ENCODE measurements at places on chromosomes 1 and 21. TPM values are rescaled to one million over a fixed set of nuclear protein-coding genes. Genes with fewer than 3 reads are reported as not detected.

The OR2T29 gene
- total RNA-seq, result not detected

DNA sequence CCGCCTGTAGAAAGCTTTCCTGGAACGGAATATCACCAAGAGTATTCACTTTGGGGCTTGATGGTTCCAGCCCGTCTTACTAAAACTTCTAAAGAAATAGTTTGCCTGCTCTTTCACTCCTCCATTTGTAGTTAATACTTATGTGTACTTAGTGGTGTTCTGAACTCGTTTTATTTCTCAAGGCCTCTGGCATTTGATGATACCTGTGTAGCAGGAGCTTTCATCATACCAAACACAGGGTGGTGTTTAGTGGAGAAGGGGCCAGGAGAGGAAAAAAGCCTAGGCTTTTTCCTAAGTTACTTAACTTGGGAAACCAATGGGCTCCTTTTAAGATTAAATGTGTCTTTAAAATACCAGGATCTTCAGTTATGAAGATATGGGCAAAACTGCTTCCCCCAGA lies 74.3 kb downstream of the RPS6KA1 start:
- no peak for DNase-seq

DNA sequence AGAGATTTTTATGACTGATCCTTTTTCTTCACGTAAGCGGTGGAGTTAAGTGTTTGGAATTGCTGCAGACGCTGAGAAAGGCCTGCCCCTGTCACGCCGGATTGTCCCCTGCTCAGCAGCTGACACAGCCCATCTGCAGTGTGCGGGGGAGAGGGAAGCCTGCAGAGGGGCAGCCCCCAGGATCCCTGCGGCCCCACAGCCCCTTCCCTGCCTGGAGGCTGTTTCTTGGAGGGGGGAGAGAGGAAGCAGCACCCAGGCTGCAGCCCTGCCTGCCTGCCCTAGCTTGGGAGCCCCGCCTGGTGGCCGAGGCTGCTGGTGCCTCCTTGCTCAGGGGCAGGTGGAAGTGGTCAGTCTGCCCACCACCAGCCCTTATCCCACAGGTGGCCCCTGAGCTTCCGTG lies 50.7 kb downstream of the PRDM16 start:
- no peak for DNase-seq

DNA sequence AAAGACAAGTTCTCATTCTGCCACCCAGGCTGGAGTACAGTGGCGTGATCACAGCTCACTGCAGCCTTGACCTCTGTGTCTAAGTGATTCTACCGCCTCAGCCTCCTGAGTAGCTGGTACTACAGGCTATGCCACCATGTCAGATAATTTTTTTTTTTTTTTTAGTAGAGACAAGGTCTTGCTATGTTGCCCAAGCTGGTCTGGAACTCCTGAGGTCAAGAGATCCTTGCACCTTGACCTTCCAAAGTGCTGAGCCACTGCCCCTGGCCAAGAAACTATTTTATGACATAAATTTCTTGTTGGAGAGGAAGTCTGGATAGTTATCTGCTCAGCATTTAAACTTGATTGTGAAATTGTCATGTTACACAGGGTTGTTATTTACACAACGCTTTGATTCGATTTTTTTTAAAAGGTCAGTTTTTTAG lies 2.1 kb downstream of the SCCPDH start:
- DNase-seq, result no peak

- no peak for DNase-seq
Observed at GRCh38 chr1:63004868-63005267, 220.9 kb downstream of the ATG4C start.

DNA sequence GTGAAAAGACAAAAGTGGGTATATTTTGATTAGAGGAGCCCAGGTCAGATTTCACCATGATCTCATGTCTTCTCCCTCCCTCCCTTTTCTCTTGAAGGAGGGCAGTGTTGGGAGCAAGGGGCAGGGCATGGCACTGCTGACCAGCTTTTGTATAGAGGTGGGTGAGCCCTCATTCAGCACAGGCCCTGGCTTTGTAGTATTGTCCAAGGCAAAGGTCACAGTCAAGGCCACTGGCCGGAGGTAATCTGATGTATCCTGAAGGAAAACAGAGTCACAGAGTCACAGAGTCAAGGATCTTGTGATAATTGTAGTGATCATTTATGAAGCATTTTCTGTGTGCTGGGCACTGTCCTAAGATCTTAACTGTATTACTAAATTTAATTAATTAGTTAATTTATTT lies 11.9 kb downstream of the ITGA10 start:
- DNase-seq, result no peak

The CFHR2 gene
- total RNA-seq, result not detected

The CD5L gene
- total RNA-seq, result not detected

DNA sequence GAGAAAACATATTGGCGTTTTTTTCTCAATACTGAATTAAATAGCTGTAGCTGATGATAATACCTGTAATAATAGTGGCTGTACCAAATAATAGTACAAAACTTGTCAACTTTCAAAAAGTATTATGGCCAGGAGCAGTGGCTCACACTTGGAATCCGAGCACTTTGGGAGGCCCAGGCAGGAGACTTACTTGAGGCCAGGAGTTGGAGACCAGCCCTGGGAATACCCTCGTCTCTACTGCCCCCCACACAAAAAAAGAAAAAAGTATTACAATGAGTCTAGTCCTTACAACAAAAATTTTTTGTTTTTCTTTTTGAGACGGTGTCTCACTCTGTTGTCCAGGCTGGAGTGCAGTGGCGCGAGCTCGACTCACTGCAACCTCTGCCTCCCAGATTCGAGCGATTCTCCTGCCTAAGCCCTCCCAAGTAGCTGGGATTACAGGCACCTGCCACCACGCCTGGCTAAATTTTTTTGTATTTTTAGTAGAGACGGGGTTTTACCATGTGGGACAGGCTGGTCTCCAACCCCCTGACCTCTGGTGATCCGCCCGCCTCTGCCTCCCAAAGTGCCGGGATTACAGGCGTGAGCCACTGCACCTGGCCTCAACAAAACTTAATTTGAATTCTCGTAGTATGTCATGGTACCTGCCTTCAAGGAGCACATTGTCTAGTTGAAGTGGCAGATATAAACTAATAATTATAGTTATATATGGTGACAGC lies 1.4 kb downstream of the RBBP4 start:
- DNase-seq, result no peak

Data from urinary bladder (tissue), 4 donors.